ENCODE measurements at places on chromosomes 12 and 14. TPM values are rescaled to one million over a fixed set of nuclear protein-coding genes. Genes with fewer than 3 reads are reported as not detected.

The RFX4 gene
- not detected for total RNA-seq

The SIX6 gene
- total RNA-seq: not detected

The TPPP2 gene
- total RNA-seq: not detected

The GPR33 gene
- total RNA-seq: not detected

The HOXC9 gene
- not detected for total RNA-seq

The NXPH4 gene
- total RNA-seq: 0.47 TPM

The A2ML1 gene
- total RNA-seq: not detected

The NAV3 gene
- total RNA-seq: not detected

The TAS2R42 gene
- total RNA-seq: not detected

The ART4 gene
- total RNA-seq: not detected

The KLHL28 gene
- total RNA-seq: 14.9 TPM

The LMNTD1 gene
- not detected for total RNA-seq

The ASIC1 gene
- total RNA-seq: 19.7 TPM

The KRT75 gene
- not detected for total RNA-seq

The USP44 gene
- total RNA-seq: 3.8 TPM

The IL22 gene
- total RNA-seq: 3.1 TPM

The PLBD1 gene
- total RNA-seq: not detected

The VPS33A gene
- 28.4 TPM for total RNA-seq

The SIX1 gene
- total RNA-seq: 0.31 TPM

The TBC1D30 gene
- 1.7 TPM for total RNA-seq

Data from activated CD4-positive, alpha-beta T cell treated with anti-CD3 and anti-CD28 coated beads, Interleukin-2, amount 10 ng/mL, durations not matched to agents 24 days and 14 days (primary cell).